Activated CD4-positive, alpha-beta T cell treated with anti-CD3 and anti-CD28 coated beads for 24 hours (primary cell): ENCODE measurements at places on chromosomes 2 and 18.

- DNase-seq, result no peak
Measured at GRCh38 chr2:7803515-7803914, 878.3 kb upstream of the ID2 start.

DNA sequence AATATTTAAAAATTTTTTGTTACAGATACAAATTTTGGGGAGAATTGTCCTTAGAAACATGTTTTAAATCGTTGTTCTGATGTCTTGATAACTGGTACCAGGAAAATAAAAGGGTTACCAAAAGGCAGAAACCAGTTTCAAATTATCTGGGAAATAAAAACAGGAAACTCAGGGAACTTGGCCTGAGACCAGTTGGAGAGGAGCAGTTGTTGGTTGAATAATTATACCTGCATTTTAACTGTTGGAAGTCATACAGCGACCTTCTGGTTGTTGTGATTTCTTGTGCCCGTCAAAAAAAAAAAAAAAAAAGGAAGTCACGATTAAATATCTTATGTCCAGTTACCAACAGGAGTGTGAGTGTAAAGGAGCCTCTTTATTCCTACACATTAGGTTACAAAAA lies 51.8 kb downstream of the CRIM1 start:
- DNase-seq, result no peak

GRCh38 chr2:34401186-34401585 lies 802.1 kb upstream of the FAM98A start:
- DNase-seq, result no peak

- DNase-seq, result no peak
Measured at GRCh38 chr18:25061395-25061794, 290.6 kb downstream of the ZNF521 start.

GRCh38 chr2:105294046-105294445 lies 35.5 kb downstream of the TGFBRAP1 start:
- no peak for DNase-seq

DNA sequence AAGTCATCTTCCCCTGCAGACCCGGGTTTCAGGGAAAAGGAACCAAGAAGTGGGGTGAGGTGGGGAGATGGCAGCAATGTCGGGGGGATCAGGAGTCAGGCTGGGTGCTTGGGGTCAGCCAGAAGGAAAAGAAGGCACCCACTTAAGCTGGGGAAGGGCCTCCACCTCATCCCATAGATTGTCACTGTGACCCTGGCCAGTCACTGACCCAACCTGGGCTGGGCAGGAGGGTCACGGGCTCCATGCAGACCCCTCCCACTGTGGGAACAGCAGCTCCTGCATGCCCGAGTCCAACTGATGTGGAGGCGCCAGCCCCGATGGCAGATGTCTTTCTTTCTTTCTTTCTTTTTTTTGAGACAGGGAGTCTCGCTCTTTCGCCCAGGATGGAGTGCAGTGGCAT lies 53.6 kb upstream of the HAAO start:
- no peak for DNase-seq

GRCh38 chr2:210475706-210476105 lies 853 bp downstream of the LANCL1 start:
- DNase-seq, result no peak

- no peak for DNase-seq
Measured at GRCh38 chr2:36367895-36368353, 12.3 kb downstream of the CRIM1 start.

- DNase-seq, result no peak
Measured at GRCh38 chr2:239291475-239292350, 109.1 kb downstream of the HDAC4 start.

- DNase-seq, result no peak
Measured at GRCh38 chr2:134138115-134138514, 115.8 kb upstream of the MGAT5 start.

DNA sequence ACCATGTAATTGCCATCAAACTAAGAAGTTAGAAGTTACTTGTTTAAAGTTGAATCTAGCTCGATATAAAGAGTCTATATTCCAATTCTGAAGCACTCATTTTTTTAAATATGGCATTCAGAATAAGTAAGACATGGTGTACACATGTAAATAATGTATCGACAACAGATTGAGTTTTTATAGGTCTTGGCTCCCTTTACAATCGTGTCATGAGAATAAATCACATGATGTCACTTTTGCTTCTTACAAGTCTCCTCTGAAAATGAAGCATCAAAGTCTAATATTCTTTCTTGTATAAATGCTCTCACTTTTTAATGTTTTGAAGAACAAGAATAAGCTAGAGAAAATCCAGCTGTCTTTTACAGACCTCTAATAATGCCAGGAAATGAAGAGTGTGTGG lies 33.1 kb downstream of the LRP1B start:
- DNase-seq, result no peak

DNA sequence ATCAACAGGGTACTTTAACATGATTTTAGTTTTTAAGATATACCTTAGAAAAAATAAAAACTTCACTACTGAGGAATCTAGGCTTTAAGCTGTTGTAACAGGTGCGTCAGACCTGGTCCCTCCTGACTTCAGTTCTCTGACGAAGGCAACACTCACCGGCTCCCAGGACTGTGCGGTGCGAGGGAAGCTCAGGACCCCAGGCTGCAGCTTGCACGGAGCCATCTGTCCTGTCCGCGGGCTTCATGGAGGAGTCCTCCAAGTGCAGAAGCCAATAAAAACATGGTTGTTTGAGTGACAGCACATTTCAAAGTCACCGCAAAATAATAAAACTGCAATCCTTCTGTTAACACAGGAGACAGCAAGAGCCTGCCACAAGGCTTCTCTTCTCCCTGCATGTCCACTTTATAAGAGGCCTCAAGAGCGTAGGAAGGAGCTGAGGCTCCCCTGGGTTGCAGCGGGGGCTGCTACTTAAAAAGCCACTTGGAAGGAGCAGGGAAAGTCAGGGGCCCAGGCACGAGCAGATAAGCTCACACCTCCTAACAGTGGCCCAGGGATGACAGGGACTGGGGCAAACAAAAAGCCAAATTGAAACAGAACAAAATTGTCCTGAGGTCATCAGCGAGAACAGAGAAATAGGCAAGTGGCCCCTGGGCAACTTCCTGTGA lies 4.6 kb downstream of the HJURP start:
- DNase-seq, result no peak

GRCh38 chr2:190023860-190024259 lies 38.7 kb downstream of the MSTN start:
- DNase-seq, result no peak

DNA sequence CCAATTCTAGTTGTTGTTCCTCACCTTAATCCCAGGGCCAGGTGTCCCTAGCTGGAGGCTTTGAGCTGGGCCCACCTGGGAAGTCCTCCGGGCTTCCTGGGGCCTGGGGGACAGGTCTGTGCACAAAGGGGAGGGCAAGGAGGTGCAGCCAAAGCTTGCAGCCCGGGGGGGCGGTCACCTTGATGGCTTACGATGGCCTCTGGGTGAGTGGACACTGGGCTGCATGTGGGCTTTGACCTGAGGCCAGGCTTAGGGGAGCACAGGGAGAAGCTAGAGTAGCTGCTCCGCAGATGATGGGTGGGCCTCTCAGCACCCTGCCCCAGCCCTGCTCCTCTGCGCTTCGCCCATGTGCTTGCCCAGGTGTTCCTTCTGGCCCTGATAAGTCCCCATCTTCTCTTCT lies 41.8 kb upstream of the HAAO start:
- no peak for DNase-seq
